ENCODE measurements at places on chromosomes 6 and 20.

DNA sequence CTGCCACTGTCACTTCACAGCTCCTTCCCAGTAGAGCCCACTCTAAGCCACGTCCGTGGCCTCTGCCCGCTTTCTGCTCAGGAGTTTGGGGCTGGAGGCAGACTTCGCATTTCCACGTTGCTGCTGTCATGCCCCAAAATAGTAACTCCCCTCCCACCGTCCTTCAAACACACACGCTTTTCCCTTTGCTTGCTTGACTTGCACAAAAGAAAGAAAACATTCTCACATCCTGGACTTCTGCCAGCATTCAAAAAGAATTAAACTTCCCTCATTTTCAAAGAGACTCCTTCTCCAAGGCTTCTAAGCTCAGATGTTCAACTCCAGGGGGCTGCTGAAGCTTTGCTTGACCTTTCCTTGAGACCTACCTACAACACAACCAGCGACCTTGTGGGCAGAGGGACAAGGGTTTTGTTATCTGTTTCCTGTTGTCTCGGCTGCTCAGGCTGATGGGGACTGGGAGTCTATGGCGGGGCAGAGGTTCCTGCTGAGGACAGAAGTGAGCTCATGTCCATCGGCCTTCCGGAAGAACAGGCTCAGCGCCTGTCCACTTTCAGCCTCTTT, 263.8 kb upstream of the FOXQ1 start:
- no peak for DNase-seq

DNA sequence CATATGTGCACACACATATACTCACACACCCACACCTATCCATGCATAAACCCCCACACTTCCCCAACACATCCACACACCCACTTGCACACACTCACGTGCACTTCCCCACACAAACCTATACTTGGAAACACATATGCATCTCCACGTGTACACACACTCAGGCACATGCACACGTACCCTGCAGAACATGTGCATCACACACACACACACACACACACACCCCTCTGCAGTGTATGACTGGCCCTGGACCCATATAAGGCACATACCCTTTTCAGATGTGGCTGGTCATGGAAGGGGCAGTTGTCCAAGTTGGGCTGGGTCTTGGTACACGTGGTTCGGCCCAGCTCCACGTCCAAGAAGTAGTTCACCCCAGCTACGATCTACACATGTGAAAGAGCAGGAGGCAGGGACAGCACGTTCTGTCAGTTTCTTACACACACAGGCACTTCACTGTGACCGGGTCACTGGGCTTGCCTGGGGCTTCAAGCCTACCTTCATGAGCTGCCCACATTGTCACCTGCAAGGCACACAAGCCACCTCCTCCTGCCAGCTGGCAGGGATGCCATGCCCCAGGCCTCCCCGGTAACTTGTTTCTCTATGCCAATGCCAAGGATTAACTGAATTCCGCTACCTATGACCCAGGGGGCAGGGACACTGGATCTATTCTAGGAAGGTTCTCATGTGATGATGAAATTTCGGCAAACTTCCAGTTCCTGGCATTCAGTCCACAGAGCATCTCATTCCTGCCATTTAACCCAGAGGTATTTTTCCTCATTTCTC, 2.6 kb downstream of the CST3 start:
- DNase-seq: no peak

GRCh38 chr6:144413418-144413817, 128.3 kb downstream of the UTRN start:
- DNase-seq: no peak

GRCh38 chr6:85714893-85715530, 72.3 kb upstream of the SYNCRIP start:
- no peak for DNase-seq

GRCh38 chr6:2324166-2324953, 79.0 kb upstream of the GMDS start:
- DNase-seq: no peak

DNA sequence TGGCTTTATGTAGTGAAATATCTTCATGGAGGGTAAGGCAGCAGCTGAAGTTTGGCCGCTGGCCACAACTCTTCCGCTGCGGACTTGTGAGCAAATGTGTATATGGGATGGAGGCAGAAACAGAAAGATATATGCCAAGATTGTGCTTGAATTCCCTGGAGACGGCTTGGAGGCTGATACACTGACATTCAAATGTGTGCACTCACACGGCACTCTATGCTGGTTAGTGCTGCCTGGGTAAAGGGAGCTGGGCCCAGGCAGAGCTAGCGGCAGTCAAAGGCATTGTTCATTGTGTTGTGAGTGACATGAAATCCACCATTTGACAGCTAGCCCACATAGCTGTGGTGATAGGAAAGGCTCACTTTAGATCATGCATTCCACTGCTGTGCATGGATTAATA, 202.7 kb downstream of the CLIC5 start:
- DNase-seq: no peak

DNA sequence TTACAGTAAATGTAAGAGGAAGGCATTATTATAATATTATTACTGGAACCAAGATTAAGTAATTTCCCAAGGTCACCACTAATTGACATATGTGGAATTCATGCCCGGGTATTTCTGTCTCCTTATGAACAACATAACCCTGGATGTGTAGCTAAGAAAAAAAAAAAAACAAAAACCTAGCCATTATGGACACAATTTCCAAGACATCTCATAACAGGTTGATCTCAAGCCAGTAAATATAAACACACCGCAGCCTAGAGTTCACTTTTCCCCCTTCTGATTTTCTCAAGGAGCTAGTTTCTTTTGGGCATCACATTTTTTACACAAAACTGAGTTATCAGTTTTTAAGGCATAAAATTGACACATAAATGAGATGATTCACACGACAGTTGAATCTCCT, 306.5 kb upstream of the RSPO3 start:
- no peak for DNase-seq

DNA sequence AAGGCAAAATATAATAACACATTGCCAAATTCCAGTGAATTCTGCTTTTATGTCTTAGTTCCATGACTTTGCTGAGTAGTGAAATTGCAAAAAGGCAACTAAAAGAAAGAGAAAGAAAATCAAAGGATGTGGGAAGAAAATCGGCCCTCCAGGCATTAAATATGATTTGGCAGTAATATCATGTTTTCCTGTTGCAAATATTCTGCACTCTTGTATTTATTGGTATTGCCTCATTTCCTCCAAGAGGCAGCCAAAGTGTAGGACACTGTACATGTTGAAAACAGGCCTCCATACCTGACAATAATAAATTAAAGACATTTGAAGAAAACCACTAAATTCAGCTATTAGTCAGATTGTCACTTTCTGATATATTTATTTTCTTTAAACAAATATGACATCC, 460.0 kb upstream of the NOX3 start:
- DNase-seq: no peak

GRCh38 chr6:135251498-135252441, 70.7 kb downstream of the MYB start:
- no peak for DNase-seq

DNA sequence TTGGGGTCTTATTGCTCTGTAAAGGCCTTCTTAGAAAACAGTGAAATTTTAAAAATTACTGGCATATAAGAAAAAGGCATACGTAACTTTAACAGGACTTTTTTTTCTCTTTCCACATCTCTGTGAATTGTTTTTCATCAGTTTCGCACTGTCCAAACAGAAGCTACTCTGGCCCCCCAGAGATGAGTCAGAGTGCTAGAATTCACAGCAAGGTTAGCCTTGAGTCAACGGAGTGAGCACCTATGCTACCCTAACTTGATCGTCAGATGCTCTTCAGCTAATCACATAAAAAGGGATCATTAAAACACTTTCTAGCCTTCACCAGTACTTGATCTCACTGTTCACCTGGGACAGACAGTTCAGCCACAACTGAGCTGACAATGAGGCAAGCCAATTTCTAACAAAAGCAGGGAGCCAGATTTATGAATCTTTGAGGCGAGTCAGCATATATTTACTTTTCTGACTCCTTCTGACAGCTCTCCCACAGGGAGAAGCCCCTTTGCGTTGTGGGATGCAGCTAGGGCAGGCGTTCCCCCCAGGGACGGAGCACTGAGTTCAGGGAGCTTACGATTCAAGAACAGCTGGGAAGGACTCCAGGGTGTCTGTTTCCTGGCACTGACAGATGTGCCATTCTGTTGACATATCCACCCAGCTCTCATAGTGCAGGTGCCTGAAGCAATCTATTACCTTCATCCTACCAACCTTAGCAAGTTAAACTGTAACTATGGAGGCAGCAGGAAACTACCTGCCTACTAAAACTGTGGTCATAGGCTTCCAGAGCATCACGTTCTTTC, 46.4 kb upstream of the SPDEF start:
- no peak for DNase-seq

DNA sequence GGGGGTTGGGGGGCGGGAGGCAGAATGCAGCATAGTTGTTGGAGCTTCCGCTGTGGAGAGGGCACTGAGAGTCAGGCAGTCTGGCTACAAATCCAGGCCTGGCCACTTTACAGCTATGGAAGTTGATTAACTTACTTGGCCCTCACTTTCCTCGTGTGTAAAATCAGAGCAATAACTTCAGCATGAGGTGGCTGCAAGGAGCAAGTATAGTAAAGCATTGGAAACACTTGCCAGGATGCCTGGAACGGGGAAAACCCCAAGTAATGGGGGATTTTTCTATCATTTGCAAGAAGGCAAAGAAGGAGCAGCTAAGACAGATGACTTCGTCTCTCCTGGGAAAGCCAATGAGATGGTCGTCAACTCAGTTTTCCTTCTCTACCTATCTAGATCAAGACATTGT, 35.8 kb downstream of the AGPAT4 start:
- no peak for DNase-seq

GRCh38 chr6:41659935-41660334, 21.7 kb downstream of the MDFI start:
- DNase-seq: no peak

- DNase-seq: no peak
These were observed 350.9 kb upstream of the PRND start for GRCh38 chr20:4370851-4371250.

- DNase-seq: no peak
These were observed 92.3 kb downstream of the RFX6 start for GRCh38 chr6:116969211-116969863.

DNA sequence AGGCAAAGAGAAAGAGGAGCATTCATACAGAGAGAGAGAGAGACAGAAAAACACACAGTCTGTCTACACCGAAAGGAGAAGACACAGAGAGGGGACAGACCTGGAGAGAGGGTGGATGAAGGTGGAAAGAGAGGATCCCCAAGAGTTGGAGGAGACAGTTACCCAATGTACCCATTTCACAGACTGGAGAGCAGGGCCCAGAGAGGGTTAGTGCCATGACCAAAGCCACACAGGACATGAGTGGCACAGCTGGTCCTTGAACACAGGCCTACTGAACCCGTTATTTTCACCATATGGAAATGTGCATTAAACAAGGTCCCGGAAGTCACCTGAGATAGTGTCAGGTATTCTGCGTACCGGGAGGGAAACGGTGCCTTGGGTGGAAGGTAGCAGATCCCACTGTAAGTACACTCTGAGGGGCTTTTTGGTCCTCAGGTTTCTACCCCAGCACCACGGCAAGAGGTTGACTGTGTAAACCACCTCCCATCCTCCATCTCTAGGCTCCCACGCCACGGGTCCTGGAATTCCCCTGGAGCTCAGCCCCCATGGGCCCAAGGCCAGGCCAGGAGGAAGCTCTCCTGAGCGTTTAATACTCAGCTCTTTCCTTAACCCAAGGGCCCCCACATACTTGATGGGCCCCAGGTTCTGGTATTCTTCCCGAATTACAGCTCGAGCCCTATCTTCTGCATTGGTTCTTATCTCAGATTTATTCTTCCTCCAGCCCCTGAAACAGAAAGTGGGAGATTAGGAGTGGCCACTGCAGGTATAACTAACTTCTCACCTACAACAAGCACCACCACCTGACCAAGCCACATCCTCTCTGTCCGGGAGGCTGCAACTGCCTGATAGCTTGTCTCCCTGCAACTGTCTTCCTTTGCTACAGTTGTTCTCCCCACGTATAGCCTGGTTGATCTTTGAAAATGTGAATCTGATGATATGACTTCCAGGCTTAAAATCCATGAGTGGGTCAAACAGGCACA, 38.4 kb upstream of the OCSTAMP start:
- no peak for DNase-seq

DNA sequence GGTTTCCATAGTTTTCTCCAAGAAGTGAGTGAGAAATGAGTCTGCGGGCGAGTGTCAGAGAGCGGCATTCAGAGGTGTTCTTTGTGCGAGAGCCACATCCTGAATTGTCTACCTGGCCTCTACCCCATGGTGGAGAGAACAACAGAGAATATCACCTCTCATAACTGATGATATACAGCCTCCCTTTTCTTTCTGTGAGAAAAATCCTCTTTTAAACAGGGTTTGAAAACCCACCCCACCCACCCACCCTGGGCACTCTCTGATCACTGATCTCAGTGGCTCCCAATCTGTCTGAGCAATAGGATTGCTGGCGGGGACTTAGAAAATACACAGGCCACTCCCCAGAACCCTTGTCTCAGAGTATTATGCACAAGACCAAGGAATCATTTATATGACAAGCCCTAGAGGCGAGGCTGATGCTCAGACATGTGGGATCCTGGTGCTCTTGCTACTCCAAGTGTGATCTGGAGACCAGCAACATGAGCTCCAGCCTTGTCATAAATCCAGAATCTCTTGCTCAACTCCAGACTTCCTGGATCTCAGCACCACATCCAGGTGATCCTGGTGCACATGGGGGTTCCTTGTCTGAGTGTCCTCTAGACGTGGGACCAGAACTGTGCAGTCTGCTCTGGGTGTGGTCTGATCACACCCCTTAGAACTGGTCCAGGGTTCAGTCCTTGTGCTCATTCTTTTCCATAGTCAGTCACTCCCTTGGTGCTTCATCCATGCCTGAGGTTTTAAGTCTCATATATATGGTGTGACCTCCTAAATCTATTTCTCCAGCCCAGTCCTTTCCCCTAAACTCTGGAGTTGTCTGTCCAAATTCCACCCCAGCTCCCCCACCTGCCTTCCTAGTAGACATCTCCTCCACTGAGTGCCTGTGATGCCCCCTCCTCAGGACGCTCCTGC, 5.3 kb downstream of the HLA-B start:
- DNase-seq: no peak

GRCh38 chr20:48763216-48763914, 64.4 kb downstream of the PREX1 start:
- DNase-seq: no peak

GRCh38 chr6:154245506-154245905, 111.1 kb downstream of the IPCEF1 start:
- DNase-seq: no peak

Data from stimulated activated CD8-positive, alpha-beta memory T cell treated with anti-CD3 and anti-CD28 coated beads, Interleukin-15, amount 100 ng/mL, for 48 hours (primary cell).